ENCODE measurements at places on chromosomes 7 and 10. TPM values are rescaled to one million over a fixed set of nuclear protein-coding genes. Genes with fewer than 3 reads are reported as not detected.

Gene EMX2
- total RNA-seq = not detected

Gene GDF10
- total RNA-seq = 0.12 TPM

DNA sequence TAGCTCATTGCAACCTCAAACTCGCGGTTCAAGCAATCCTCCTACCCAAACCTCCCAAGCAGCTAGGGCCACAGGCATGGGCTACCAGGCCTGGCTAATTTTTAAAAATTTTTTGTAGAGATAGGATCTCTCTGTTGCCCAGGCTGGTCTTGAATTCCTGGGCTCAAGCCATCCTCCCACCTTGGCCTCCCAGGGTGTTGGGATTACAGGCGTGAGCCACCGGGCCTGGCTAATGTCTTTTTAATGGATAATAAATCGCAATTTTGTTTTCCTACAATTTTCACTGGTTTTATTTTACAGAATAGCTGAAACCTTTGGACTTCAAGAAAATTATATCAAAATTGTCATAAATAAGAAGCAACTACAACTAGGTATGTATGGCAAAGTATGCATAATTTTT, 10.9 kb downstream of the NUB1 start:
- peak overlapping the region; percentile 91 for H3K27ac ChIP-seq
- H3K36me3 ChIP-seq = peaks cover 24% of the 10 kb centered on the region
- H3K4me3 ChIP-seq = no peak overlapping the region
- peaks cover 41% of the 10 kb centered on the region for H3K4me1 ChIP-seq
- DNase-seq = no peak
- H3K27me3 ChIP-seq = no peaks in the 10 kb centered on the region

DNA sequence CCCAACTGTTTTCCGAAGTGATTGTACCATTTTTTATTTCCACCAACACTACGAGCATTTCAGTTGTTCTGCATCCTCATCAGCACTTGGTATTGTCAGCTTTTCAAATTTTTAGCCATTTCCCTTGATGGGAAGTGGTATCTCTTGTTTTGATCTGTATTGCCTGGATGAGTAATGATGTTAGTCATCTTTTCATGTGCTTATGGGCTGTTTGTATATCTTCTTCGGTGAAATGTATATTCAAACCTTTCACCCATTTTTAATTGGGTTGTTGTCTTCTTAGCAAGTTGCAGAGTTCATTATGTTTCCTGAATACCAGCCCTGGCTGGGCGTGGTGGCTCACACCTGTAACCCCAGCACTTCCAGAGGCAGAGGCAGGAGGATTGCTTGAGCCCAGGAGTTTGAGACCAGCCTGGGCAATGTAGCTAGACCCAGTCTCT, 22.1 kb downstream of the CLIP2 start:
- no peak overlapping the region for H3K27ac ChIP-seq
- H3K4me3 ChIP-seq = no peak overlapping the region
- no peak for DNase-seq
- H3K36me3 ChIP-seq = no peaks in the 10 kb centered on the region
- H3K27me3 ChIP-seq = peaks cover 13% of the 10 kb centered on the region

Gene AGR2
- not detected for total RNA-seq

DNA sequence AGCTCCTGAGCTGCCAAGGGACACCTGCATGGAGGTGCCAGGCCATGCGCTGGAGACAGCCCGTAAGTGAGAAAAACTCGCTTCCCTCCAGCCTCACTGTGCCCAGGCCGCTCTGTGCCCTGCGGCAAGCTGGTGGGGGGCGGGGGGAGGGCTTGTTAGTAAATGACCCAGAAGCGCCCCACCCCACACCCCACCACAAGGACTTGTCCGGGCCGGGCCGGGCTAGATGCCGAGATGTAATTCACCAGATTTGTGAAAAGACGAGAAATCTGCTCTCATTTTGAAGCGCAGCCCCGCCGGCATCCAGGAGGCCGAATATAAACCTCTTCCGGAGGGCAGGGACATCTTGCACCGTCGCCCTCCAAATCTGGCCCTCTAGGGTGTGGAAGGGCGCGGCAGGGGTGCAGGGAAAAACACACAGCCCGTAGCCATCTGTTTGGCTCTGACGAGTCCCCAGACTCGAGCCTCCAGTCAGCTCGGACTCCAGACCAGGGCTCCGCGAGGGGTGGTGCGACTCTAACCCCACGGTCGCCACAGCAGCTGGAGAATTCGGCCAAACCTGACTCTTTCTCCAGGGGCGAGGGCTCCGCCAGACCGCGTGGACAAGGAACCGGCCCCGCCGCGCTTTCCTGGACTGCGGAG, 14.8 kb downstream of the TLX1 start:
- no peaks in the 10 kb centered on the region for H3K36me3 ChIP-seq
- peaks cover 73% of the 10 kb centered on the region for H3K27me3 ChIP-seq
- H3K4me3 ChIP-seq = no peak overlapping the region
- DNase-seq = no peak
- H3K27ac ChIP-seq = no peak overlapping the region

- H3K27ac ChIP-seq = no peak overlapping the region
- no peaks in the 10 kb centered on the region for H3K36me3 ChIP-seq
- no peaks in the 10 kb centered on the region for H3K4me1 ChIP-seq
- DNase-seq = no peak
- H3K4me3 ChIP-seq = no peak overlapping the region
Measured at GRCh38 chr10:57336341-57336740, 931.4 kb downstream of the IPMK start.

Gene NRCAM
- 0.81 TPM for total RNA-seq

DNA sequence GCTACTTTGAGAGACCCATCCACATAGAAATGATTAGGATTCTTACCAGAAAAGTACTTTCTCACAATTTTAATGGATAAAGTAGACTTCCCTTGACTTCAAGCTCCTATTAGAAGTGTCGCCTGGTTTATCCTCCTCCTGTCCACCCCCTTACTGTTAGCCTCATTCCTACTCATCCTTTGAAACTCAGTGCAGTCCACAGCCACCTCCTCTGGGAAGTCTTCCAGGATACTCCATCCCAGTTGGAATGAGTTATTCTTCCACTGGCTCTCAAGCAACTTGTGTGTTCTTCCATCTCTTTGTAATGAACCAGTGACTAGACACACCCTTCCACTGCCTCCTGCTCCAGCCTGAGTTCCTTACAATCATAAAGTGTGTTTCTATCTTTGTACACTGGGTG, 25.1 kb upstream of the CDK1 start:
- H3K36me3 ChIP-seq = no peaks in the 10 kb centered on the region
- H3K27me3 ChIP-seq = peaks cover 8% of the 10 kb centered on the region
- H3K4me3 ChIP-seq = no peak overlapping the region
- no peak overlapping the region for H3K27ac ChIP-seq
- H3K4me1 ChIP-seq = no peaks in the 10 kb centered on the region

Gene RPEL1
- 0.17 TPM for total RNA-seq

GRCh38 chr10:34145715-34146114, 669.4 kb downstream of the PARD3 start:
- no peak overlapping the region for H3K4me3 ChIP-seq
- peaks cover under 1% of the 10 kb centered on the region for H3K4me1 ChIP-seq
- H3K27me3 ChIP-seq = peaks cover 4% of the 10 kb centered on the region
- no peak overlapping the region for H3K27ac ChIP-seq

GRCh38 chr10:32073128-32073527, 16.9 kb upstream of the KIF5B start:
- DNase-seq = no peak
- no peaks in the 10 kb centered on the region for H3K4me1 ChIP-seq
- H3K27me3 ChIP-seq = no peaks in the 10 kb centered on the region

DNA sequence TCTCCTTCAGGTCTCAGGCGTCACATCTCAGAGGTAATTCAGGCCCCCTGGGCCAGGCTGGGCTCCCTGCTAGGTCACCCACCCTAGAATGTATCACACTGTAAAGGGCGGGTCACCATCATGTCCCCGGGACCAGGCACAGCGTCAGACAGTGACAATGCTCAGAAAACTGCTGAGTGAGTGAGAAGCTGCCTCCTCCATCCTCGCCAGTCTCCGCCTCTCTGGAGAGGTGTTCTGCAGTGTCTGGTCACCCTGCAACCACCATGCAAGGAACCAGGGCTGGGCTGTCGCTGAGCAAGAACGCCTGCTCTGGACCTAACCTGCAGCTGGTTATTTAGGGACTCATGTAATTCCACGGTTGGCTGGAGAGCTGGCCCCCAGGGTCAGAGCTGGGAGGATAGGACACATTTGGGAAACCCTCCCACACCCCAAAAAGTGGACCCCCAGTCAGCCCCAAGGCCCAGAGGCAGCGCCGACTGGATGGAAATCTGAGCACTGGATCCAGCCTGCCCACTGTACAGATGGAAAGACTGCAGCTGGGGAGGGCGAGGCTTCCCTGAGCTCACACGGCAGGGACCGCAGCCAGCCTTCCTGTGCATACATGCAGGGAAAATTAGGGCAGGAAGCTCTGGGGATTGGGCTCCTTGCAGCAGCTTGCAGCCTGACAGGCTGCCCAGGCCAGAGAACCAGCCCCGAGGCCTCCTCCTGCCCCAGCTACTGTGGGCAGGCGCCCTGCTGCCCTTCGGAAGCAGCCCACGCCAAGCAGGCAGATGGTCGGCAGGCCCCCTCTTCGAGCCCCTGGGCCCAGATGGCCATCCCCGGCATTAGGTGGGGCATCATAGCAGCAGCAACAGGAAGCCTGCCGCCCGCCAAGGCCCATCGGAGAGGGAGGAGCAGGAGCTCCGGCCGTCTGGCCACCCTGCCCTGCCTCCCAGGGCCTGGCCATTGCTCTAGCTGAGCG, 105.4 kb upstream of the ZMIZ1 start:
- no peaks in the 10 kb centered on the region for H3K36me3 ChIP-seq
- DNase-seq = no peak
- H3K4me1 ChIP-seq = no peaks in the 10 kb centered on the region
- no peaks in the 10 kb centered on the region for H3K27me3 ChIP-seq
- H3K27ac ChIP-seq = no peak overlapping the region

Gene CCDC146
- 0.31 TPM for total RNA-seq

Gene MKX
- 0.38 TPM for total RNA-seq

GRCh38 chr10:102434394-102435132, 2.2 kb upstream of the CUEDC2 start:
- DNase-seq = peak; percentile 12
- peaks cover 54% of the 10 kb centered on the region for H3K4me1 ChIP-seq
- H3K27me3 ChIP-seq = no peaks in the 10 kb centered on the region
- H3K36me3 ChIP-seq = peaks cover 1% of the 10 kb centered on the region

GRCh38 chr7:143884969-143885559, 16.9 kb downstream of the TCAF1 start:
- peaks cover 13% of the 10 kb centered on the region for H3K36me3 ChIP-seq
- peaks cover 16% of the 10 kb centered on the region for H3K4me1 ChIP-seq
- no peak overlapping the region for H3K27ac ChIP-seq
- peaks cover 33% of the 10 kb centered on the region for H3K27me3 ChIP-seq

Gene MBL2
- total RNA-seq = not detected

- H3K4me3 ChIP-seq = no peak overlapping the region
- H3K27ac ChIP-seq = no peak overlapping the region
- no peaks in the 10 kb centered on the region for H3K36me3 ChIP-seq
- no peaks in the 10 kb centered on the region for H3K27me3 ChIP-seq
- H3K4me1 ChIP-seq = peaks cover 30% of the 10 kb centered on the region
- DNase-seq = no peak
Measured at GRCh38 chr10:60541451-60541850, 151.8 kb upstream of the ANK3 start.

DNA sequence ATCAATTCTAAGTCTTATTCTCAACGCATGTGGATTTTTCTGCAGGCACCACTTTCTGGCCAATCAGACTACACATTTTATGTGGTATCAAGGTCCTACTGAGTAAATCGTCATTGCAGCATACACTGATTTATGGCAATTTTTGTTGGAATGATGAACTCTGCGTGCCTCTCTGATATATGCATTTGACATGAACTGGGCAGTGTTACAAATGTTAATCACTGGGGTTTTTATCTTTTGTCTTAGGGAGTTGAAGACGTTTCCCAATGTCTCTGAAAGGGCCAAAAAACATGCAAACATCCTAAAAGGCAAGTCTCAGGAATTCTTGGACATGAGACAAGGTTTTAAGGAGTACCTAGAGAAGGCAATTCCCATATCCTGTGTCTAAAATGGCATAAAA, 809.5 kb upstream of the CELF2 start:
- DNase-seq = no peak
- no peaks in the 10 kb centered on the region for H3K36me3 ChIP-seq
- no peak overlapping the region for H3K27ac ChIP-seq
- no peak overlapping the region for H3K4me3 ChIP-seq
- no peaks in the 10 kb centered on the region for H3K4me1 ChIP-seq

- DNase-seq = no peak
- no peaks in the 10 kb centered on the region for H3K36me3 ChIP-seq
- H3K27ac ChIP-seq = no peak overlapping the region
- H3K27me3 ChIP-seq = peaks cover 48% of the 10 kb centered on the region
- H3K4me3 ChIP-seq = no peak overlapping the region
- peaks cover 14% of the 10 kb centered on the region for H3K4me1 ChIP-seq
Measured at GRCh38 chr7:27129729-27130539, 623 bp downstream of the HOXA4 start.

- no peak overlapping the region for H3K27ac ChIP-seq
- peaks cover 66% of the 10 kb centered on the region for H3K27me3 ChIP-seq
- peak; percentile 74 for DNase-seq
Measured at GRCh38 chr7:41705109-41705901, 2.4 kb upstream of the INHBA start.

GRCh38 chr10:106557951-106558733, 606.4 kb downstream of the SORCS1 start:
- no peaks in the 10 kb centered on the region for H3K4me1 ChIP-seq
- no peak overlapping the region for H3K27ac ChIP-seq
- H3K27me3 ChIP-seq = no peaks in the 10 kb centered on the region
- DNase-seq = no peak

DNA sequence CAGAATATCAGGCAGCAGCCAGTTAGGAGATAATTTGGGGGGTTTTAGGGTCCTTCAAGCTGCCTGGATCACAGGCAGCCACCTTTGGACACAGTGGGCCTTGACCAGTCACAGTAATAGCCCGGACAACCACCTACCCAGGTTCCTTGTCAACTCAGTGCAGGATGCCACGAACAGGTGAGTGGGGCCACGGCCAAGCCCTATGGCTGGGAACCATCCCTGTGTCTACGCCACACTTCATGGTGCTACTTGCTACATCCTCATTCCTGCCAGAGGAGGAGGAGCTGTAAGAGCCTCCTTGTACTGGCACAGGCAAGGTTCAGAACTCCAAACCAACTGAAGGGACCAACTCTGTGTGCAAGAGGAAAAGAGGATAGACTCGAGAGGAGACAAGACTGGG, 19.9 kb downstream of the ITPRIP start:
- H3K4me3 ChIP-seq = no peak overlapping the region
- peaks cover 16% of the 10 kb centered on the region for H3K36me3 ChIP-seq
- H3K27ac ChIP-seq = no peak overlapping the region
- peaks cover 54% of the 10 kb centered on the region for H3K4me1 ChIP-seq
- no peak for DNase-seq

DNA sequence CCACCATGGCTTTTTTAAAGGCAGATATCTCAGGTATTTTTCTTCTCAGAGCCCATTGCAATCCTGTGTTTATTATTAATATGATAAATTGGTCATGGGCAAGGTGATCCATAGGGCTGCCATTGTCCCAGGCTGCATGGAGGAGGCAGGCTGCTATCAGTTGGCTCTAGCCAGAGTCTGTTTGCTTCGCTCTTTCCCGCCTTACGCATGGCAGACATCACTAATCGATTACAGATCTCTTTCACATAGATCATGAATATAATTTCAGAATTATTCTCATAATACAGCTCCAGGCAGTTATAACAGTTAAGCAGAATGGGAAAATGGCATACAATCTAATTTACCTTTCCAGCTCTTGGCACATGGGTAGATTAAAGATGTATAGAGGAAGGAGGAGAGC, 30.4 kb upstream of the HABP2 start:
- H3K27ac ChIP-seq = no peak overlapping the region
- no peaks in the 10 kb centered on the region for H3K4me1 ChIP-seq
- H3K27me3 ChIP-seq = peaks cover 8% of the 10 kb centered on the region
- H3K36me3 ChIP-seq = no peaks in the 10 kb centered on the region
- no peak overlapping the region for H3K4me3 ChIP-seq

Gene MMRN2
- not detected for total RNA-seq

- H3K27me3 ChIP-seq = peaks cover 2% of the 10 kb centered on the region
Measured at GRCh38 chr10:115164220-115164619, 71.1 kb downstream of the ATRNL1 start.

Measured in activated naive CD4-positive, alpha-beta T cell treated with anti-CD3 and anti-CD28 coated beads for 36 hours (primary cell).